ENCODE measurements at places on chromosomes 11 and 22.
A peak's percentile ranks its signal among the peaks of the same experiment; 100 is the strongest.

- no peak for DNase-seq
Measured at GRCh38 chr22:30732426-30732825, 37.8 kb downstream of the OSBP2 start.

- DNase-seq: no peak
Measured at GRCh38 chr11:77110836-77111235, 8.2 kb downstream of the OMP start.

DNA sequence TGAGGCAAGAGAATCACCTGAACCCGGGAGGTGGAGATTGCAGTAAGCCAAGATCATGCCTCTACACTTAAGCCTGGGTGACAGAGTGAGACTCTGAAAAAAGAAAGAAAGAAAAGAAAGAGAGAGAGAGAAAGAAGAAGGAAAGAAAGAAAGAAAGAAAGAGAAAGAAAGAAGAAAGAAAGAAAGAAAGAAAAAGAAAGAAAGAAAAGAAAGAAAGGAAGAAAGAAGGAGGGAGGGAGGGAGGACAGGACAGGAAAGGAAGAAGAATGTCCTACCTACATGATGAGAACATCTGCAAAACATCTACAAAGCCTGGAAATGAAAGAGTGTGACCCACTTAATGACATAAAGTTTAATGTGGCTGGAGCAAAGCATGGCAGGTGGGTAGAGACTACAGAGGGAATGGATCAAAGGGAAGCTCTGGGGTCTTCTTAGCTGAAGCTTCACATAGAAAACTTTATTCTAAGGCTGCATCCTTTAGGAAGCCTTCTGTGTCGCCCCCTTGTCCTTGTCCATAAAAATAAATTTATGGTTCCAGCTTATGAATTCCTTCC, 112.3 kb upstream of the ASPHD2 start:
- DNase-seq: no peak

- DNase-seq: no peak
Measured at GRCh38 chr11:125176866-125177265, 12.3 kb downstream of the PKNOX2 start.

DNA sequence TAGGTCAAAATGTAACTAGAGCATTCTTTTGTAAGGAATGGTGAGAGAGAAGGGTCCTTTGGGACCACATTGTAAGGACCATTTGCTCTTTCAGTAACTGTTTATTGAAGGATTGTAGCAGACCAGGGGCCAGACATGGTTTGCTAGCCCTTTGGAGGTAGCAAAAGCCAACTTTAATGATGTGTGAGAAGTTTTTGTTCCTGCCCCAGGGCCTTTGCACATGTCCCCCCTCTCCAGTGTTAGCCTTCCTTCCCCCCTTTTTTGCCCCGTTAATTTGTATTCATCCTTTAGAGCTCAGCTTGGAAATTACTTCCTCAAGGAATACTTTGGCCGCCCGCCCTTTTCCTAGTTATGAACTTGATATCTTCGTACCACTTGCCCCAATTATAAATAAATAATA, 9.0 kb downstream of the LIMK2 start:
- no peak for DNase-seq

DNA sequence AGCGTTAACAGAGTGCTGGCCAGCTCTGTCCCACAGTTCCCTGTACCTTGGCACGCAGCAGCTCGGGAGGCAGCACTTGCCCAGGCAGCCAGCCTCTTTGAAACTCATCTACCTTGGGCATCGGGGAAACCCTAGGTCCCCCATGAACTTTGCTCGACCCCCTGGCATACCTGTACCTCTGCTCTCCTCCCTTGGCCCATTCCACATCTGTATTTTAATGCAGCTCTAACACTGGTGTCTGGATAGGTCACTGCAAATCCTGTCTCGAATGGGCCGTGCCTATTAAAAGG, 304.1 kb downstream of the TBC1D22A start:
- no peak for DNase-seq

- no peak for DNase-seq
Measured at GRCh38 chr11:15072551-15073143, 746 bp upstream of the CALCB start.

GRCh38 chr11:10696468-10697322, 3.1 kb upstream of the IRAG1 start:
- DNase-seq: no peak

- DNase-seq: no peak
Measured at GRCh38 chr22:19918332-19919106, 23.1 kb upstream of the COMT start.

DNA sequence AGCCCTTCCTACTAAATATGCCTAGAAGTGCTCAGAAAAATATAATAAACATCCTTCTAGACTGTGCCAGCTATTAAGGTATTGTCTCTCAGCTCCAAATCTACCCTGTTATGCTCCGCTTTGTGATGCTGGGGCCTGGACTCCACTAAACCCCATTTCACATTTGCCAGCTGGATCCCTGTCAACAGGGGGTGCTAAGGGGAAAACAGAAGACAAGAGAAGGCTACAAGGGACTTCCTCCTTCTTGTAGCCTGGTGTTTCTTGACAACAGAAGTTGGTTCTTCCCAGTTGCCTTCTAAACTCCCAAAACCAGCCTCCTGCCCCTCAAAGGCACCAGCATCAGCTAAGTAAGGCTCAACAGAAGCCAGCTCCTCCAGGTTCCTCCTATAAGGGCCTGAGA, 5.2 kb downstream of the NUMA1 start:
- no peak for DNase-seq

DNA sequence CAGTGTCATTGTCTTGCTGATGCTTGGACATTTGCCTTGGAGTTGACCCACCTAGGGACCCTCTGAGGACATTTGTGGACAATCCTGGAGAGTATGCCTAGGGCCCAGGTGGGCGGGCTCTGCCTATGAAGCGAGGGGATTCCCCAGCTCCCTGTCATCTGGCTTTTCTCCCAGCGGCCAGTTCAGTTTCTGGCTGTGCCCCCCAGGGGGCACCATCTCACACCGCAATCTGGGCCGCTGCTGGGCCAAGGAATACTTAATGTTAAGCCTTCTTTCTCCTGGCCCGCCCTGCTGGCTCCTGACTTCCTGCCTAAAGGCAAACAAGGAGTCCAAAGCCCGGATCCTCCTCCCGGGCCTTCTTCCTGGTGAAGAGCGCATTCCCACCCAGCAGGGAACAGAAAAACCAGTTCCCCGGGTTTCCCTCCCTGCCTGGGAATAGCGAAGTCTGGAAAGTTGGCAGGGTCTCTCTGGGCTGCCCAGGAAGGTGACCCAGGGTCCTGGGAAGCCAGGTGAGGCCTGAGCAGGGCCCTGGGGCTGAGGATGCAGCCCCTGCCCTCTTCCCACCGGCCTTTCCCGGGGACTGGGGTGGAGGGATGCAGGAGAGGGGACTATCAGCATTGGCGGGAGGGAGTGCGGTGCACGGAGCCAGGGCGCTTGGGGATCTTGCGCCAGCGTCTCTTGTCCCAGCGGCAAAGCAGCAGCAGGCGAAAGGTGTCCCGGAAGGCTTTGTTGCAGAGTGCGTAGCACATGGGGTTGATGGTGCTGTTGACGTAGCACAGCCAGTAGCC, 11.9 kb downstream of the CHRM1 start:
- peak; percentile 38 for DNase-seq

GRCh38 chr11:73498343-73498742, 99.6 kb downstream of the FAM168A start:
- no peak for DNase-seq

DNA sequence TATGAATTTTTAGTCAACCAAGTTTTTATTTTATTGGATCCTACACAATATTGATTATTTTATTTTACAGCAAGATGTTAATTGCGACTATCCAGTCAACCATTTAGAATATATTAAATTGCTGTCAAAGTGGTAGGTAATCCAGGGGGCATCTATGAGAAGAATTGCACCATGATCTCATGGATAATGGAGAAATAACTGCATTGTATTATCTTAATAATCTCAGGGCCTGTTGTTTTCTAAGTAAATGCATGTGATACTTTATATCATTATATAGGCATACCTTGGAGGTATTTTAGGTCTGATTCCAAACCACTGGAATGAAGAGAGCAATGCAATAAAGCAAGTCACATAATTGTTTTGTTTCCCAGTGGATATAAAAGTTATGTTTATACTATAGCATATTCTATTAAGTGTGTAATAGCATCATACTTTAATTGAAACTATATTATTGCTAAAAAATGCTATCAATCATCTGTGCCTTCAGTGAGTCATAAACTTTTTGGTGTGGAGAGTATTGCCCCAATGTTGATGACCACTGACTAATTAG, 595.4 kb upstream of the CHORDC1 start:
- no peak for DNase-seq

DNA sequence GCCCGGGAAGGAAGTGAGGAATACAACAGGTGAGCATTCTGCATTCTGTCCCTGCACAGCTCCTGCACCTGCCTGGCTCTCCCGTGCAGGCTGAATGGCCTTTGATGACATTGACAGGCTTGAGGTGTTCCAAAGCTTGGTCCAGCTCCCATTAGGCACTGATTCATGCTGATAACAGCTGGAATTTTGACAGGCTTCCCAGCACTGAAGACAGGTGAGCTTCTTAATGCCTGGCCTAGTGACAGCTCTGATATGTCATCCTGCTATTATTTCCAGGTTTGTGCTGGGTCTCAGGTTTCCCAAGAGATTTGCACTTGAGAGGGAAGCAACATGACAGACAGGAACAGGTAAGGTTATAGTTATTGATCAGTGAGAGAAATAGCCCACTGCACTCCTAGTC, 58.0 kb upstream of the MTNR1B start:
- no peak for DNase-seq

DNA sequence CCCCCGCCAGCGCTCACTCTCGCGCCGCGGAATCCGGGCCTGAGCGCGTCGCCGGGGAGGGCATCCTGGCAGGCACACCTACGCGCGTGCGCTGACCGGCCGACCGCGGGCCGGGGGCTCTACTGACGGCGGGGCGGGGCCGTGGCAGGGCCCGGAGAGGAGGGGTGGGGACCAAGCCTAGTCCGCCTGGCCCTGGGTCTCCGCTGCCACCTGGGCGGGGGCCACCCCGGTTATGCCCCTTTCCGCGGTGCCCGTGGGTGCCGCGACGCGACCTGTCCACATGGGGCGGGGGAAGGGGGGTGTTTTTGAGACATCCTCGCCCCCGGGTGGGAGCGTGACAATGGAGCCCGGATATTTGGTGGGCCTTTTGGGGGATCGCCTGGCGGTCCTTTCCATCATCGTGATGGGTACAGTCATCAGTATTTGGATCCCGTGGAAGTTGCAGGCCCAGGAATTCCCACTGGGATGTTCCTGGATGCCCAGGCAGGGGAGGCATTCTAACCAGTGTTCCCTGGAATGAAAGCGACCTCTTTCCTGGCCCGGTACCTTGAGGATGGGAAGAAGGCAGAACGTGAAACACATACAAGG, 2.2 kb downstream of the NCAM1 start:
- DNase-seq: no peak

DNA sequence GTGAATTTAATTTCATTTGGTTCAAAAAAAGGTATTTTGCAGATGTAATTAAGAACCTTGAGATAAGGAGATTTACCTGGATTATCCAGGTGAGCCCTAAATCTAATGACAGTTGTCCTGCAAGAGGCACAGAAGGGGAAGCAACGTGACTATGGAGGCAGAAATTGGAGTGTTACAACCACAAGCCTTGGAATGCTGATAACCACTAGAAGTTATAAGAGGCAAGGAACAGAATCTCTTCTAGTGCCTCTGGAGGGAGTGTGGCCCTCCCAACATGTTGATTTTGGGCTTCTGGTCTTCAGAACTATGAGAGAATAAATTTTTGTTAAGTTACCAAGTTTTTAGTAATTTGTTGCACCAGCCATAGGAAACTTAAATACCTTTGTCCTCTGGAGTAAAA, 32.8 kb downstream of the RRM1 start:
- no peak for DNase-seq

DNA sequence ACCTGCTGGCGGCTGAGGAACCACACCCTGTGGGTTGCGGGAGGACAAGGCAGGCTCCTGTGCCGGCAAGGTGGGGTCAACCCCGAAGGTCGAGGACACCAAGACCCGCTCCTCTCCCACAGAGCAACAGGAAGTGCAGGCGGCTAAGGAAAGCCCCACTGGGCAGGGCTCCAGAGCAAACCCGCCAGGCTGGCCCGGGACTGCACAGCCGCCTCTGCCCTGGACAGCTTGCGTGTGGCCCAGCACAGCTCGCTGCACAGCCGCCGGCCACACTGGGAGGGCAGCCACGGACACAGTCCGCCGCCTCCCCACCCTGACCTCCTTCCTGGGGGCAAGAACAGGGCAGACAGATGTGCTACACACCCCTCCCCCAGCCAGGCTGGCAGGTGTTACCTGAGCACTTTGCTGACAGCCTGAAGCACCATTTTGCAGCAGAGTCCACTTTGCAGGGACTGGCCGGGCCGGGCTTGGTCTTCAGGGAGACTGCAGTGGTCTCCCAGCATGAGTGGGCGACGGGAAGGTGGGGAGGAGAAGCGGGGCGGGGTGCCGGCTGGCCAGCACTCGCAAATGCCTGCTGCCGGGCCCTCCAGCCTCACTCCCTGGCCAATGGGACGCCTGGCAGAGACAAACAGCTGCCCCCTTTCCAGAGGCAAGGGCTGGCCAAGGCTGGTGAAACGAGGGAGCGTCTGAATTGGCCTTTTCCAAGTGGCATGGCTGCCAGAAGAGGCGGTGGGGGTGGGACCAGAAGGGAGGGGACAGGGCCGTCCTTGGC, at the start of gene MOB2:
Gene MOB2 (minus strand): TSS at position 726 of the 772 bp plus-strand sequence. CDS start 223 bp downstream, at position 503.
- DNase-seq: no peak

DNA sequence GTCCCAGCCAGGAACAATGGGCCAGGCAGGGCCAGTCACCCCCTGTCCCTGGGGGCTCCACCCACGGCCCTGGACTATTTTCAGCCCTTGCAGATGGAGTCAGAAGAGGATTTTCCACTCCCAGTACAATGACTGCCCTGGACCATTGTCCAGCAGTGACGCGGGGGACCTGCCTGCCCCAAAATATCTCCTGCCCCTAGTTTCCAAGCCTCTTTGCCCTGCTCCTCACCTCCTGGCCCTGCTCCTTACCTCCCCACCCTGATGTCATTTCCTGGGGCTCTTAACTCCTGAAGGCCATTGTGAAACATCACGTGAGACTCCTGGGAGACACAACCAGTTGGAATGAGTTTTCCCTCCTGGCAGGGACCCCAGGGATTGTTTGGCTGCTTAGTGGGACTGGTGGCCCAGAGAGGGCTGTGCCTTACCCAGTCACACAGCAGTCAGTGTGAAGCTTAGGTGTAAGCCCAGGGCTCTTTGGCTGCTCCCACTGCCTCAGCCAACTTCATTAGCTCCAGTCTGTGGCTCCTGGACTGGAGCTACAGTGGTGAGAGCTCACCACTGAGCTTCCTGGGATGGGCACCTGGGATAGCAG, 22.2 kb downstream of the P2RY2 start:
- DNase-seq: peak; percentile 24

- DNase-seq: no peak
Measured at GRCh38 chr11:14067686-14068085, 105.2 kb downstream of the SPON1 start.

- no peak for DNase-seq
Measured at GRCh38 chr11:6258571-6259081, 1.0 kb upstream of the CCKBR start.

- DNase-seq: no peak
Measured at GRCh38 chr11:57205041-57205641, 23.4 kb downstream of the LRRC55 start.

GRCh38 chr11:122676638-122677037, 21.1 kb downstream of the UBASH3B start:
- DNase-seq: no peak
